ENCODE measurements at places on chromosomes 4 and X. TPM values are rescaled to one million over a fixed set of nuclear protein-coding genes. Genes with fewer than 3 reads are reported as not detected.

Gene SHROOM3
- 25.7 TPM for total RNA-seq

Gene CLGN
- total RNA-seq = 0.51 TPM

Gene AIFM1
- total RNA-seq = 11.9 TPM

Gene TBX22
- total RNA-seq = not detected

Gene PSAPL1
- 114 TPM for total RNA-seq

Gene HERC6
- 3.1 TPM for total RNA-seq

Gene ARHGAP36
- not detected for total RNA-seq

Gene PPBP
- total RNA-seq = not detected

Gene MXRA5
- 27.8 TPM for total RNA-seq

Gene NKX3-2
- 0.26 TPM for total RNA-seq

Gene AFF2
- total RNA-seq = 0.95 TPM

Gene NEUROG2
- total RNA-seq = not detected

Gene GDPD2
- total RNA-seq = 63.5 TPM

Gene TCEAL8
- total RNA-seq = 43.6 TPM

Gene SSX2B
- not detected for total RNA-seq

Gene FAM47C
- not detected for total RNA-seq

Gene TMEM150C
- total RNA-seq = 7.3 TPM

Gene CSN2
- total RNA-seq = not detected

Gene CPZ
- 1.7 TPM for total RNA-seq

Gene ARHGAP24
- 17.8 TPM for total RNA-seq

Gene CT45A5
- not detected for total RNA-seq

Gene RAB9B
- 0.34 TPM for total RNA-seq

Gene TSPAN6
- 17.0 TPM for total RNA-seq

Gene ZCCHC18
- not detected for total RNA-seq

Gene HS6ST2
- total RNA-seq = not detected

Gene GLRB
- 0.87 TPM for total RNA-seq

Gene EPGN
- 21.3 TPM for total RNA-seq

Gene UGT2B15
- total RNA-seq = not detected

Gene TCEANC
- 3.3 TPM for total RNA-seq
